Left ventricle myocardium superior (tissue), 1 donor: ENCODE measurements at places on chromosomes 2 and 18. TPM values are rescaled to one million over a fixed set of nuclear protein-coding genes. Genes with fewer than 3 reads are reported as not detected.

DNA sequence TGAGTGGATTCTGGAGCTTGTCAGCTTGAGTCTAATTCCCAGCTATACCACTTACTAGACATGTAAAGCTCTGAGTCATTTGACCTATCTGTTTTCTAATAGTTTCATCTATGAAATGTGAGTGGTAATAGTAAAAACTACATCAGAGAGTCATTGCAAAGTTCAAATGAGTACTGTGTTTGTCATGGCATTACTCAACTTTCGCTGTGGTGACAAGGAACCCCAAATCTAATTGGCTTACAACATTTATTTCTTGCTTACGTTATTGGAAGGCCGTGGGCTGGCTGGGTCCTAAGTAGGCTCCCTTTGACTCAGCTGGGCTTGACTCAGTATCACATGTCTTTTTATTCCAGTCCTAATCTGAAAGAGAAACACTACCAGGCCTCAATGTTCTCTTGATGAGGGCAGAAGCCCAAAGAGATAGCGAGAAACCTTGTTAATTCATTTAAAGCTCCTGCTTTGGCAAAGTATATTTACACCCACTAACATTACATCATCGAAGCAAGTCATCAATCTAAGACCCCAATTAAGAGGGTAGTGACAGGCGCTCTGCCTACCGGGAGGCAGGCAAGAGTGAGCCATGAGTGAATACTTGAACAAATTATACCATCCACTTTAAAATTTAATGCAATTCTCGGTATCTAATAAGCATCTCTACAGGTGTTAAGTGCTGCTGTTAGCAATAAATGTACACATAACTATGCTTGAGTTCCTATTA, 431.8 kb upstream of the SPHKAP start:
- DNase-seq: no peak

DNA sequence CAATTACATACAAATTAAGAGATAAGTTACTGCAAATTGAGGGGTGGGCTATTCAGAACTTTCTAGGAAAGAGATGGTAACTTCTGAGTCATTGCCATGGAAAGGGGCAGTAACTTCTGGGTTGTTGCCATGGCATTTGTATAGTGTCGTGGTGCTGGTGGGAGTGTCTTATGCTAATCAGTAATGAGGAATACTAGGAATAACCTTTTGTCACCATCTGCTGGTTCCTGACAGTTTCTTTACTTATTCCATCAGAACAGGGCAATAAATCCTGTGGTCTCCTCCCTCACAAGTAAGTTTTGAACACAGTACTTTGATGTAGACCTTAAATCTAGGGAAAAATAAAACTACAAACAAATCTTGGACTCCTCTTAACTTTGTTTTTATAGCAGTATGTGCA, 435.4 kb downstream of the BCL11A start:
- DNase-seq: no peak

- DNase-seq: peak; percentile 52
Measured at GRCh38 chr2:94986392-94986963, 39.0 kb upstream of the MAL start.

- DNase-seq: no peak
Measured at GRCh38 chr2:75562513-75562864, 1.8 kb upstream of the EVA1A start.

GRCh38 chr2:23801396-23801795, 125.5 kb downstream of the ATAD2B start:
- no peak for DNase-seq

- DNase-seq: no peak
Measured at GRCh38 chr2:183163821-183164649, 39.8 kb downstream of the NUP35 start.

- no peak for DNase-seq
Measured at GRCh38 chr18:44149706-44150105, 531.0 kb upstream of the SETBP1 start.

DNA sequence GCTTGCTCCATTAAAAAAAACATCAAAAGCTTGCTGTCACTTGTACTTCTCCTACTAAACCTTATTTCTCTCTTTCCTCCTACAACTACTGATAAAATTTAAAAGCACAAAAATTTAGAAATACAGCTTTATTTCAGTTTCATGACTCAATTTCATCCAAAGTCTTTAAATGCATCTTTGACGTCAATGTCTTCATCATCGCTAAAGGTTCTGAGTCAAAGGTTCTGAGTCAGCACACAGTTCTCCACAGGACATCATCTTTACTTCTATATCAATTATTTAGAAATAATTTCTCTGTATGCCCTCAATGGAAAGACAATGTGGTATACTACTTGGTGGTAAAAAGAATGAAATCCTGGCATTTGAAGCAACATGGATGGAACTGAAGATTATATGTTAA, 163.9 kb upstream of the DNMT3A start:
- no peak for DNase-seq

DNA sequence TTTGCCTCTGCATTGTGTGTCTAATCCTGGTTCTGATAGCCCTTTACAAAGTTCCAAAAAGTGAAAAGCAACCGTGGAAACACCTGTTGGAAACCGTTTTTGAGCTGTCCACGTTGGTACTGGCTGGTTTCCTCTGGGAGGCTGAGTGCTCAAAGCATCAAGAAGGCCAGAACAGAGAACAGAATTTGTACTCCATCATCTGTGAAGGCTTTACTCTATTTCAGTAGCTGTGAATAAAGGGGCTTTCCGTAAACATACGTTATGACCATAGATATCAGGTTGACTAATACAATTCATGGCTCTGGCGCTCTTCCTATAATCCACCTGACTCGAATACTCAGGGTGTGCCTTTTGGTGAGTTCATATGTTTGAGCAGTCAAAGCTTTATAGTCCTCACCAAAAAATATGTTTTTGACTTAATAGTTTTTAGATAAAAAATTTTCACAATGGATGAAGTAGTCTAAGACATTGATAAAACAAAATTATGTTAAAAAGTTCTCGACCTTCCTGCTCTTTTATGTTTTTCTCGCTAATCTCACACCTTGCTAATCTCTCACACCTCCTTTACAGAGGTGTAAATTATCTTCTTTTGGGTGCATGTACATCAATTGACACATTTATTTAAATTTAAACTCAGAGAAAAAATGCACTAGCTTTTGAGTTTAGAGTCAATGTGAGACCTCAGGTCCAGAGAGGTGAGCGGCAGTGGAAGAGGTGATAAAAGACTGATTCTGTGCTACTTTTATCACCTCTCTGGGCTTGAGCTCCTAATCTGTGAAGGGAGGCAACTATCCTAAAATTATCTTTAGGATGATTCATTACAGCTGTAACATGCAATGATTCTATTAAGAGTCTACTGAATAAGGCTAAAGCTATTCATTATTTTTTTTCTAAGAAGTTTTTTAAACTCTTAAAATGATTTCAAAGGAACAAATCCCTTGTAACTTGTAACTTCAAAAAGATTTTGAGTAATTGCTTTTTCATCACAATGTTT, 65.3 kb downstream of the CXCR4 start:
- no peak for DNase-seq

DNA sequence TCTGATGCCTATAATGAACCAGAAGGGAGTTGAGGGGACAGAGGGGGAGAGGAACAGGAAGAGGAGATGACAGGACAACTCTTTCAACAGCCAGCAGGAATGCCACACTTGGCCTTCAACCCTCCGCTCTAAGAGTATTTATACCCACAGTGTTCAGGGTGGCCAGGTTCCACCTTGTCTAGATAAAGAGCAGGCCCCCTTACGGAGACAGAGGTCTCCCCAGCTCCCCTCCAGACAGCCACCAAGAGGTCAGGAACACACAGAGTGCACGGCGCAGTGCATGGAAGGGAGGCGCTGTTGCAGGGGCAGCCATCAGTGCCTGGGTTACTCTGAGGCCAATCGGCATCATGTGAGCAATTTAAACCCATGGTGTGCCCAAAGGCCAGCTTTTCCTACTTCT, 176.9 kb downstream of the SMAD7 start:
- peak; percentile 61 for DNase-seq

GRCh38 chr2:181440344-181440743, 16.8 kb upstream of the ITGA4 start:
- no peak for DNase-seq

GRCh38 chr2:8693157-8693821, 11.4 kb downstream of the ID2 start:
- DNase-seq: peak; percentile 65

DNA sequence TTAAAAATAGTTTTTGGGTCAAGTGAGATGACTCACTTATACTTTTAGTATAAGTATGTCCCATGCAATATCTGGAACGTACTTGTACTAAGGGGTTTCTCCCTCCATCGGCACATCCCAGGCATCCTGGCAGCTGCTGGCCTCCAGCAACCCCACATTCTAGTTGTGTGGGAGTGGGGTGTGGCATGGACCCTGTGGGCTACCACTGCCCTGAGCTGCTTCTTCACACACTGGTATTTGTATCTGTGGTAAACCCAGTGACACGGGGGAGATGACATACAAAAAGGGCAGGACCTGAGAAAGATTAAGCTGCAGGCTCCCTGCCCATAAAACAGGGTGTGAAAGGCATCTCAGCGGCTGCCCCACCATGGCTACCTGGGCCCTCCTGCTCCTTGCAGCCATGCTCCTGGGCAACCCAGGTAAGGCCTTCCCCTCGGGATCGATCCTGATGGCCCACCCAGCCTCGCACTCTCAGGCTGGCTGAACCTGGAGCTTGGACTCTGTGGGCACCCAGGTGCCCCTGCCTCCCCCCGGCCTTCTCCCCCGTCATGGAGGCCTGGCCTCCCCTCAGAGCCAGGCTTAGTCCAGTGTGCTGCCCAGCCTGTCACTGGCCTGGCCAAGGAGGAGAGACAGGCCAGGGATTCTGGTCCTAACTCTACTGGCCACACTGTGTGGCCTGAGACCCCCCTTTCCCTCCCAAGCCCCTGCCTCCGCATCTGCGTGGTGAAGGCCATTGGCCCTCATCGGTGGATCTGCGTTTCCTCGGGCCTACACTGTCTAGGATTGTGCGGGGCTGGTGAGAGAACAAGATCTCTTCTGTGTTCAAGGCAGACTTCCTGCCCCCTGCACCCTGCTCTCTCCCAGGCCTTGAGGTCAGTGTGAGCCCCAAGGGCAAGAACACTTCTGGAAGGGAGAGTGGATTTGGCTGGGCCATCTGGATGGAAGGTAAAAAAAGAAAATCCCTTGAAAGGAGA, at the start of gene GNLY:
Gene GNLY, plus strand, starts transcription at position 307 of the 974 bp plus-strand sequence. Its CDS starts 61 bp downstream, at position 368.
- no peak for DNase-seq

GRCh38 chr2:120223034-120223912, at the start of gene TMEM185B:
Gene TMEM185B, minus strand, starts transcription at chr2:120223400. Its CDS starts 424 bp downstream, at chr2:120222976.
- peak; percentile 94 for DNase-seq

GRCh38 chr2:15378148-15378908, 182.8 kb downstream of the NBAS start:
- no peak for DNase-seq

DNA sequence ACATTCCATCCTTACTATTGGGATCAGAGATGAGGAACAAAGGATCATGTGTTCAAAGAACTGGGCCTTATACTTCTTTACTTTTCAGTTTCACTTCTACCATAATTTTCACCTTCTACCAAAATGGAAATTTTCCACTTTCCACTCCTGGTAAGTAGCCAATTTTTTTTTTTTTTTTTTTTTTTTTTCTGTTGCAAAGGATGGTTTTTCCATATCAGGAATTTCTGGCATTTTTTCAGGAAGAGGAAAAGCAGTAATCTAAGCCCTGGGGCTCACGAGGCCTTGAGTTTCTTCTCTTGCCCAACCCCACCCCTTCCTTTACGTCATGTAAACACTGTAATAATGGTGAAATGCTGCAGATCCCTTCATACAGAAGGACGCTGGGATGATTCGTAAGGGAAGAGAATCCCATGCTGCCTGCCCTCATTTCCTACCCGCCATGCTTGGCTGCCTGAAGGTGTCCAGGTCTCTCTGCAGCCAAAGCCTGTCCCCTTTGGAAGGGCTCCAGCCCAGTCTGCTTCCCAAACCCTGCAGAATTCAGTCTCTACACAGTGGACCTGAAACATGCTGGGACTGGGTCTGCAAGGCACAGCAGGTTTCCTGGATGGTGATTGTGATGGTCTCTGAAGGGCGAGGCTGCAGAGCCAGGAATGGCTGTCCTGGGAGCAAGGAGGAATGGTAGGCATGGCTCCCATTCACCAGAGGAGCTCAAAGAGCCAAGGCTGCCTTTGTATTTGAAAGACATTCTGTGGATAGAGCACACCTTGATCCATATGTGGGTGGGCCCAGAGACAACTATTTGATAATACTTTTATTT, 57.0 kb downstream of the EFR3B start:
- no peak for DNase-seq

DNA sequence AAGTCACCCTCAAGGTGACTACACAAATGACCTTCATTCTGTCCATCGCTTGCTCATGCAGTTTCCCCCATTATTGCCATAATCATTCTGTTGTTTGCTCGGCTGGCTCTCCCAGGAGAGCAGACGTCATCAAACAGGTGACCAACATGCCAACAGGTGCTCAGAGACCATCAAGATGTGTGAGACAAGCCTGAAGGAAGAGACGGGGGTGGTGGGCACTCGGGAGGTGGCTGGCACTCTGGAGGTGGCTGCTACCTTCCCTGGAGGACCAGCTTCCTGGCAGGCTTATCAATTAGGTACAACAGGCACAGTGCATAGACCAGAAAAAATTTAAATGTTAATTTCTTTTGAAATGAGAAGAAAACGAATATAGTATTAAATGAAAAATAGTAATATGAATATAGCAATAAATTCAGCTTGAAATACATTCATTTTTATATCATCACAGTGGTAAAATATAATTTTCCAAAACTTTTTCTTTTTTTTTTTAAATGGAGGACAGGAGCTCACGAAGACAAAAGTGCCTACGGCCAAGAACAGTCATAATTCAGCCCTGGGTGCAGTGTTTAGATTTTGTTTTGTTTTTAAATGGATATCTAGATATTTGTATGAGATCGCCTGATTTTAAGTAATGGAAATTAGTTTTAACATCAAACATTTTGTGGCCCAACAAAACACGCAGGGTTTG, 16.9 kb upstream of the HAAO start:
- no peak for DNase-seq

DNA sequence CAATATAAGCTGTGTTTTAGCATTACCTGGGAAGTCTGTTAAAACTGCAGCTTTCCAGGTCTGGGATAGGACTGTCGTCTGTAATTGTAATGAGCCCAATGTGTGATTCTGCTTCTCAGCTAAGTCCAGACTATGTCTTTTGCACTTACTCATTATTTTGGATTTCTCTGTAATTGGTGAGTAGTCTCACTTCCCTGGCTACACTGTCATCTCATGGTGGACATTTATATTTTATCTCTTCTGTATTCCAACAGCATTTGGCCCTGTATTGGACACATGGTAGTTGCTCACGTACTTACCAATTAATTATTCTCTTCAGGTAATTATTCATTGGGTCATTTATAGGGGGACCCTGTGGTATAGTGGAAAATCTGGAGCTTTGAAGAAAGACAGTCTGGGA, 28.0 kb downstream of the LHCGR start:
- DNase-seq: no peak

KIAA2012 gene
- total RNA-seq: not detected

SP3 gene
- 36.7 TPM for total RNA-seq

RAX gene
- total RNA-seq: not detected

ADCYAP1 gene
- 0.17 TPM for total RNA-seq

CELF4 gene
- total RNA-seq: 0.52 TPM

MOGAT1 gene
- total RNA-seq: 0.25 TPM

GPR45 gene
- not detected for total RNA-seq

ICA1L gene
- 6.9 TPM for total RNA-seq

CCDC74B gene
- total RNA-seq: 0.64 TPM
